ENCODE measurements at places on chromosomes 2 and 18. TPM values are rescaled to one million over a fixed set of nuclear protein-coding genes. Genes with fewer than 3 reads are reported as not detected.

Gene KATNAL2
- 0.76 TPM for total RNA-seq

Gene TSPYL6
- not detected for total RNA-seq

- no peak for DNase-seq
Observed at GRCh38 chr2:120347396-120348060, 1.6 kb downstream of the INHBB start.

Gene AFF3
- 7.1 TPM for total RNA-seq

GRCh38 chr2:17540093-17540812 lies at the start of gene VSNL1:
Gene VSNL1 (plus strand): TSS chr2:17540696. CDS start chr2:17592075, 51,379 bp downstream.
- DNase-seq: no peak

Gene C2orf49
- 19.6 TPM for total RNA-seq

DNA sequence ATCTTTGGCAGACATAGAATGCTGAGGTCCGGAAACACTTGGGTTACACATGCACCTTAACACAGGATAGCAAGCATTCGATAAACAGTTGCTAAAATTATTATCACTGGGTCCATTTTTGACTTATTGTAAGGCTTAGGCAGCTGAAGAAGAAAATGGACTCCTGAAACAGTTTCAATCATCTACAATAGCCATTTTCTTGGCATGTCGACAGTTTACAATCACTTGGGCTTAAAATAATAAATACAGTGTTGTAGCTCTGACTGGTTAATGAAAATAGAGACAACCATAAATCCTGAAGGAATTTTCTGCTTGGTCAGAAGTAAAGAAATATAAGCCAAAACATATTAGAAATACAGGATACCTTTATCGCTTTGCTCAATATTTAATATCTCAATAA lies 169.2 kb downstream of the XIRP2 start:
- no peak for DNase-seq

DNA sequence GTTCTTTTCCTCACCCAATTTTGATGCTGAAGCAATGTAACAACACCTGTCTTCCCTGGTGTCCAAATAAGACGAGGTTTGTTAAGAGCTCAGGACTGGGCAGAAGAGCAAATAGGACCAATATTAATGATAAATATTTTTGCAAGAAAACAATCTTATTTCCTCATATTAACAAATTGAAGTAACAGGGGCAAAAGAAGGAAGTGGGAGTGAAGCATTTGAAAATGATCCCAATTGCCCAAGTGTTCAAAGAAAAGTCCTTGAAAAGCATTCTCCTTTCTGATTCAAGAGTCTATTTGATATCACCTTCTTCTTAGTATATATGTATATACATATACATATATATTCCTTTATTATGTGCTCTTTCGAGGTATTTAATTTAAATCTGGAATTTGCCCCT lies 418.8 kb downstream of the ARHGAP15 start:
- no peak for DNase-seq

DNA sequence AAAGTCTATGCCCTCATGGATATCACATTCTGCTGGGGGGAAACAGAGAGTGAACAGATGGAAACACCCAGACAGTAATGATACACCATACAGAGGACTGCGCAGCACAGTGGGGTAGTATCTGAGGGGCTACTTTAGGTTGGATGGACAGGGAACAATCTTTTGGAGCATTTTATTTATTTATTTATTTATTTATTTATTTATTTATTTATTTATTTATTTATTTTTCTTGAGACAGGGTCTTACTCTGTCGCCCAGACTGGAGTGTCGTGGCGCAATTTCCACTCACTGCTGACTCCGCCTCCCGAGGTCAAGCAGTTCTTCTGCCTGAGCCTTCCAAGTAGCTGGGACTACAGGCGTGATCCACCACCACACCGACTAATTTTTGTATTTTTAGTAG lies 89.2 kb downstream of the TGOLN2 start:
- no peak for DNase-seq

DNA sequence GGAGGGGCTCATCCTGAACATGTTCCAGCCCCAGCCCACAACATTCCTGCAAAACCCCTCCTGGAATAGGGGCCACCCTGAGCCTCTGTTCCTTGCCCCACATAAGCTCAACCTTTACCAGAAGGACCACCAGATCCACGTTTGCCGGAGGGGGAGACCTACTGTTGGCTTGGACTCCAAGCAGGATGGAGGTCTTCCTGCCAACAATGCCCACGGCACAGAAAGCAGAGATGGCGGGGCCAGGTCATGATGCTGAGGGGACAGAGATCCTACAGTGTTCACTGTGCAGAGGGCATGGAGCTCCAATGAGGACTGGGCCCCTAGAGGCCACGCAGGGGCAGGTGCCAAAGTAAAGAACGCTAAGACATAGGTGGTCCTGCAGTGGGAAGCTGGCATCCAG lies 98.5 kb upstream of the RAB6C start:
- DNase-seq: no peak

Gene PLA2R1
- not detected for total RNA-seq

DNA sequence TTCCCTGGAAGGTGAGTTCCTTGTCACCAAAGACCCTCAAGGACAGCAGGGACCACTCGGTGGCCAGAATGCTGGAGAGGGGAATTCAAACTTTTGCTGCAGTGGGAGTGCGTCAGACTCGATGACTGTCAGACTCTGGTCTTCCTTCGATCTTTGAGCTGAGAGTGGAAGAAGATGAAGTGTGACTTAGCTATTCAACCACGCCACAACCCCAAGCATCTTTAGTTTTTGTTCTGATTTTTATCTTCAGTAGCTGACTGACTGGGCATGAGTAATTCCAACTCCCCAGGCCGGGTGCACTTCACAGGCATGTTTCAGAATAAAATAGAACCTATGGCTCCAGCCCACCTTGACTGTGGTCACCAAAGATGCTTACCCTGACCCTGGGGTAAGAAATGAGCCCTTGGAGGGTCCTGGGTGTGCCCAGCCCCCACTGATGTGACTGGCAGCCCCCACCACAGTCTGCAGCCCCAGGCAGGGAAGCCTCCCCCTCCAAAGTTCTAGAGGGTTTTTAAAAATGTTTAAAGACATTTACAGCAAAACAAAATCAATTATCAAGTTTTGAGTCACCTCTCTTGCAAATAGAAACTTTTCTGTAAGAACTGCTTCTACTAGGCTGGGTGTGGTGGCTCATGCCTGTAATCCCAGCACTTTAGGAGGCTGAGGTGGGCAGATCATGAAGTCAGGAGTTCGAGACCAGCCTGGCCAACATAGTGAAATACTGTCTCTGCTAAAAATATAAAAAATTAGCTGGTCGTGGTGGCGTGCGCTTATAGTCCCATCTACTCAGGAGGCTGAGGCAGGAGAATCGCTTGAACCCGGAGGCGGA lies 24.9 kb upstream of the YWHAQ start:
- DNase-seq: peak; percentile 68

DNA sequence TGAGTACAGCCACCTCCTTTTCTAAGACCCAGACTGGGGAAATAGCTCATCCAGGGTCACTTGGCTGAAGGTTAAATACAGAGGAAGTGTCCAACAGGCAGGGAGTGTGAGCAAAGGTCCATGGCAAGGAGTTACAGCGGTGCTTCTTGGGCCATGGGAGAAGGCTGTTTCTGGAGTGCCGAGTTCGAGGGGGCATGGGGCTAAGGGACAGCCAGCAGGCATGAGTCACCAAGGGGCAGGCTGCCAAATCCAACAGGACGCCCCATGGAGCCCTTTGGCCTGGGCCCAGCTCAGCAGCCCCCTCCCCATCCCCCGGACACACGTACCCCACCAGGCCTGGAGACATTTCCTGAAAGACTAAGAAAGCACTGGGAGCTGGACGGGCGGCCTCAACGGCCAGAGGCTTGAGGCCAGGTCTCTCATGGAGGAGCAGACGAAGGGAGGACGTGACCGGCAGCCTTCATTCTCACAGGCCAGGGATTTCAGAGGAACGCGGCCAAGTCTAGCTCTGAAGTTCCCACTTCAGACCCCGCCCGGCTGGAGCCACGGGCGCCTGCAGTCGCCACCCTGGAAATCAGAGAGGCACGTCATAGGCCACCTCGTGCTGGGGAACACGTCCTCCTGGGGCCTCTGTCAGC lies 160.4 kb downstream of the SMAD7 start:
- DNase-seq: no peak

GRCh38 chr2:160425434-160426151 lies 68.0 kb downstream of the RBMS1 start:
- DNase-seq: no peak

DNA sequence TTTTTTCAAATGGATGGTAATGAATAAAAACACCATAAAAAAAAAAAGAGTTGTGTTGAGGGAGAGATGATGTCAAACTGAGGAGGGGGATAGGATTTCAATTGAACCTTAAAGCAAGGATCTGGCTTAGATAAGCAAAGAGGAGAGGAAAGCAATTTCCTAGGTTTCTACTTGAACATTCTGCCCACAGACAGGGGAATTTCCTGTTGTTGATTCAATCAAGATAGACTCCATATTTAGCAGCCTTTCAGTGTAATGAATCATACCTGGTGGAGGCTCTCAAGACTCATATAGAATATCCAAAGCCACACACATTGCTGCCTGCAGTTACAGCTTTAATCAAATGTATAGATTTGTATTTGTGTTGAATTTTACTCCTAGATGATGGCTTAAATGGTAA lies 294.4 kb upstream of the PIK3C3 start:
- DNase-seq: no peak

DNA sequence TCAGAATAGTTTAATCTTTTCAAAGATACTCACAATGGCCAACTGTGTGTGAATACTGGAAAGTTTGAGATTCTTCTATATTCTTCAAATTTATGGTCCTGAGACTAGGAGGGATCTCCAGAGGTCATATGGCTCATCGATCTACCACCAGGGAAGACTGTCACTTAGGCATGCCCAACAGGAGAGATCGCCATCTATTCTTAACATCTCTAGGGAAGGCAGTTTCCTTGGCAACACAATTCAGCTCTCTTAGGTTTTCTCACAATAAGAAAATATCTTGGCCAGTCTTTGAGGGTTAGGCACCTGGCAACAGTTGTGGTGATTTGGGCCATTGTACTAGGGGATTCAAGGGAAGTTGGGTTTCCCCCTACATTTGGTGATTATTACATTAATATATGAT lies 107.2 kb downstream of the GALNT3 start:
- no peak for DNase-seq

GRCh38 chr2:112199188-112199587 lies 55.7 kb downstream of the ZC3H8 start:
- no peak for DNase-seq

Gene PAIP2B
- 1.3 TPM for total RNA-seq

Gene YIPF4
- 26.5 TPM for total RNA-seq

DNA sequence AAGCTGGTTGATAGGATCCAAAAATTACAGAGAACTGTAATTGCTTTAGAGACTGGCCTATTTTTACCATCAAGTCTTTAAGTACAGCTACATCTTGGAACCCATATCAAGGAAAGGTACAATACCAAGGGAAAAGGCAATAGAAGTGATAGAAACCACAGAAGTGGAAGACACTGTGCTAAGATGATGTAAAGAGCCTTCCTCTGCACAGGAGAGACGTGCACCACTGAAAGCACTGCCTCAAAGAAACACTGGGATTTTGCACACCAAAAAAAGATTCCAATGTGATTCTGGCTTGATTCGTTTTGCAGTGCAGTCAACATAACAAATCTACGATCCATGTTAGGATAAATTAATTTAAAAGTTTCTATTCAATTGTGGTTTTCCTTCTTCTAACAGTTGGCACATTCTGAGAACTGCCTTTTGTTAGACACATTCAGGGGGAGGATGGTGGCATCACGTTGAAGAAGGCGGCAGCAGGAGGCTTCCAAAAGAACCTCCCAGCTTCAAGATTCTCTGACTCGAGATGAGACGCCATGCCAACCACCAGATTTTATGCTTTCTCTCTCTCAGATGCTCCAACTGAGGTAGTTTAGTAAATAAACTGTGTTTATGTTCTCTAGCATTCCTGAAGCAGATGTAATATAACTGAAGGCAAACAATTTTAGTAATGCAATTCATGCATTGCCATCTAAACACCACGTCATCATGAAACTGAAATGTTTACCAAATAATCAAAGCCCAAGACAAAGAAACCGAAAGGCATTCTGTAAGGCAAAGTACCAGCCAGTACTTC lies 102.9 kb downstream of the BCL2 start:
- DNase-seq: peak; percentile 56

Gene ANKMY1
- total RNA-seq: 27.9 TPM

- no peak for DNase-seq
Observed at GRCh38 chr2:72744049-72744448, 81.8 kb downstream of the EXOC6B start.

GRCh38 chr2:72539071-72539552 lies 286.7 kb downstream of the EXOC6B start:
- no peak for DNase-seq

GRCh38 chr18:74257083-74257482 lies 34.7 kb downstream of the CYB5A start:
- DNase-seq: no peak

DNA sequence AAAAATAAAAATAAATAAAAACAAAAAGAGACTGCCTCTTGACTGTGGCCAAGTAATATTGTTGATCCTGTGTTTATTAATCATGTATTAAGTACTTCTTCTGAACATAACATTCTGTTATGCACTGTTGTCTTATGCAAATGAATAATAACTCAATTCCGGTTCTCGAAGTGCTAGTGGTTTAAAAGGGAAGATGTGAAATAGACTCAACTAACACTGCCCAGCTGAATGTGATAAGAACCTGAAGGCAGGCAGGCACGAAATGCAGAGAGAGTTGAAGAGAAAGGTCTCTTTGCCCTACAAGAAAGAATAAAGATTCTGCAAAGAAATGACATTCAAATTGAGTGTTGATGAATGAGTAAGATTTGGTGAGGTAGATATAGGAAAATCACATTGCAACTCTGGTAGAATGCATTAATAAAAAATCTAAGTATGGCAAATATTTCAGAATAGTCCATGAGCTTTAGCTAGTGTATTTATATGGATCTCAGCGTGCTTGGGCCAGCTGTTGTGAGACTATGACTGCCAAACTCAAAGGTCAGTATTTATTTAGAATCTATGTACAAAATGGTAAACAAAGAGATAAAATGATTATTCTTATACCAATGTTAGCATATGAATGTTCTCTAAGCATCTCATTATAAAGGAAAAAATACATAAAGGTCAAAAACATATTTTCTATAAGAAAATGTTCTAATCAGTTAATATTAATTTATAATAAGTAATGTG lies 352.3 kb upstream of the CDH7 start:
- no peak for DNase-seq

Gene SKOR2
- total RNA-seq: not detected

Gene FMNL2
- 0.21 TPM for total RNA-seq

- no peak for DNase-seq
Observed at GRCh38 chr18:36511791-36512352, 214.4 kb downstream of the FHOD3 start.

- no peak for DNase-seq
Observed at GRCh38 chr2:82411071-82411470, 2048.0 kb downstream of the SUCLG1 start.

DNA sequence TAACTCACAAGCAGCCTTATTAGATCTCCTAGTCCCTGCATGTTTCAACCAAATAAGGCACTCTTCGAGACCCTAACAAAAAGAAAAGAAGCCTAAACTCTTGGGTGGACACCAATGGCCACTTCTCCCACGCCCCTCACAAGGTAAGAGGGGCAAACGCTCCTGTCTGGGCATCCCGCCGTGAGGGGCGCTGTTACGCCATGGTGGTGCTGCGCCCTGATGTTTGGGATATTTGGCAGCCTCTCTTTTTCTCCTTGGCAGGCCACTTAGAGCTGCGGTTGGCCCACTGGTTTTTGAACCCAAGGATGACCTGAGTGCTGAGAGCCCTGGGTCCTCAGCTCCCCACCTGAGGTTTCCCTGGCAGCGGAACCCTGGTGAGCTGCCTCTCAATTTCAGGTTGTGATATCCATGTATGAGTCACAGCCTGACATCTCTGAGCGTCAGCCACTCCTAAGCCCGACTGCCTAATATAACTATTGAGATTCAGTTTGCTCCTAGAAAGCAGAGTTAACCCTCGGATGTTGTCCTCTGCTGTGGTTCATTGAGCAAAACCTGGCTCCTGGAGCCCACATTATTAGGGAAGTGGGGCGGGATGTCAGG lies 103.3 kb downstream of the COL6A3 start:
- DNase-seq: no peak
